ENCODE measurements at places on chromosomes 12 and 14.

GRCh38 chr12:69779928-69780327 lies 41.3 kb downstream of the RAB3IP start:
- no peak for DNase-seq

GRCh38 chr12:11854011-11854499 lies 204.6 kb downstream of the ETV6 start:
- DNase-seq, result no peak

- no peak for DNase-seq
These were observed 3.0 kb upstream of the PLEKHG6 start for GRCh38 chr12:6307529-6307928.

DNA sequence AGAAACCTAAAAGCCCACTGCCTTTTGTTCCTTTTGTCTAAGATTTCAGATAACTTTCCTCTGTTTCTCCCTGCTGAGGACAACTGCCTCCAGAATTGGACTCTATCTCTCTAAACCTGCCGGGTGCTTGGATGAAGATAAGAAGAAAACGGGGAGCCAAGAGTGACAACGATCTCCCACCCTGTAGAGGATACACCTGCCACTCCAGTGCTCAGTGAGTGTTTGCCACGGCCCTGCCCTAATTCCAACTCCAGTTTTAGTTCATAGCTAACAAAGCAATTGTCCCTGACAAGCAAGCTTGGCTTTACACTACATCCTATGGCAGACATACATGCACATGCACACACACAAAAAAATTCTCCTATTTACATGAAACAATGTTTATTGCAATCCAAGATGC lies 39.3 kb downstream of the EPS8 start:
- DNase-seq, result no peak

- no peak for DNase-seq
These were observed 455.3 kb downstream of the NPAS3 start for GRCh38 chr14:33393895-33394368.

Data from SW480 (cell line).